ENCODE measurements at places on chromosomes 7 and 10.

- no peak for DNase-seq
These were observed 424.0 kb downstream of the PLXNA4 start for GRCh38 chr7:132152131-132152889.

DNA sequence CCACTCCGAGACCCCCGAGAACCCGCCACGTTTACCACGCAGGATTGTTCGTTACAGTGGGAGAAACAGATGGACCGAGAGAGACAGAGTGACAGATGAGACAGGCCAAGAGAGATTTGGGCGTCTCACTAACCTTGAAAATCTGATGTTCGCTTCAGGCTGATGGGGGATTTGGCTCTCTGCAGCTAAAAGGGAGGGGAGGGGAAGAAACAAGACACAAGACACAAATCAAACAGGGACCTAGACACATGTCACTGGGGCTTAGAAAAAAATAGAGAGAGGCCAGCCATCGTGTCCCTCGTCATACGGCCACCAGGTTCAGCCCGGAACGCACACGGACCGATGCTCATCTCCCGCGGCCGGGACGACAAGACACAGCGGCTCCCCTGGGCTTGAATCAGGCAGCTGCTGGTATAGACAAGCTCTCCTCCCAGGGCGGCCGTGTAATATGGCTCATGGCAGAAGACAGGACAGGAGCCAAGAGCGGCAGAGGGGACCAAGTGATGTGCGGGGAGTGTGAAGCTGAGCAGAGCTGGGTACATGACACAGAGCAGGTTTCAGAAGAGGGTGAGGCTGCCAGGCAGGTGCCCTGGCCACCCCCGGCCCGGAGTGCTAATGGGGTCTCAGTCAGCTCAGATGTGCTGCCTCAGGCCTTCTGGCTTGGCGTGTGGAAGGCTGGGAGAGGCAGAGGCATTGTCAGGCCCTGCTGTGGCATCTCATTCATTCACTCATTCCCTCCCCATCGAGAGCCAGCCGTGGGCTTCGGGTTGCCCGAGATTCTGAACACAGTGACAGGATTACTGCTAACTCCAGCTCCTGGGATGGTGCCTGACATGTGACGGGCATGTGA is 88.5 kb upstream of the GNA12 start:
- no peak for DNase-seq

DNA sequence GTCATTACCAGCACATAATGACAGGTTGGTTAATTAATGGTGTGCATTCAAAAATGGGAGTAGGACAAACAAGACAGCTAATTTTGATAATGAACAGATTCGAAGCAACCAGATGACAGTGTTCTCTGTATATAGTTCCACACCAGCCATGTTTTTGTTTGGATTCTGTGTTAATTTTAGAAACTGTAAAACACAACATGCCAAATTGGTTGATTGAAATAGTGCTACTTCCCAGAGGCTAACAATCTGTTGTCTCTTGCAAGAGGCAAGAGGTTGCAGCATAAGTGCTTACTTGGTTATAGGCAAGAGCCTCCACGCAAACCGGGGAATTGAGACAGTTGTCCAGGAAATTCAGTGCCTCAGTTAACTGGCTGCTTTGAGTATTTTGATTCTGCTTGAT is 170.2 kb upstream of the HABP2 start:
- no peak for DNase-seq

DNA sequence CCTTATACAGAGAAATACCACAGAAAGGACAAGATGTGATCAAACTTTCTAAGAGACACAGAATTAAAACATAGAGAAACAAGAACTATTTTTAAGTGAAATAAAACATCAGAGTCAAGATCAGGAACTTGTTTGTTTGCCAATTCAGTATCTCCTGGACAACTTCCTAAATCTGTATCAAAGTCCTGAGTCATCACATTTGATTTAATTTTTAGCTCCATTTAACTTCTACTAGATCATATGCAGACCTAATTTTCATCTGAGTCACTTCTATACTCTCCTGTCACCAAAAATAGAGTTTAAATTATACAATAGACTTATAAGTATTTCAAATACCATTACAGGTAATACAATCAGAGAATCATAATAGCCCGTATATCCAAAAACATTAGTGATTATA is 268.1 kb downstream of the PRKG1 start:
- no peak for DNase-seq

GRCh38 chr7:158138329-158138597 is 449.4 kb downstream of the PTPRN2 start:
- DNase-seq = no peak

GRCh38 chr10:21021843-21022594 is 124.9 kb upstream of the NEBL start:
- no peak for DNase-seq

DNA sequence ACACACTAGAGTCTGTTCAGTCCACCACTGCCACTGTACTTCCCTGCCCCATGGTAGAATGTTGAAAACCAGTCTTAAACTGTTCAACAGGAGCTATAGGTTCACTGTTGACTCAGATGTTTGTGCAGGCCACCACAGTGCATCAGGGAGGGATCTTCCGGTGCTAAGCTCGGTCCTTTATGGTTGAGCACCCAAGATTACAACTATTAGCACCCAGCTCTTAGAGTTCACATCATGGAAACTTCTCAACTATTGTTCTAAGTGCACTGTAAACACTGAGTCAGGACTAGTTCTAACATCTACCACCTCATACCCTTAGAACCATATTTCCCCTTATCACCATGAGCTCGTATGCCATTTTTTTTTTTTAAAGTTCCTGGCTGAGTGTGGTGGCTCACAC is 97.1 kb upstream of the MXI1 start:
- no peak for DNase-seq

- no peak for DNase-seq
These were observed 233.6 kb downstream of the EBF3 start for GRCh38 chr10:129730272-129730992.

- DNase-seq = no peak
These were observed 10.4 kb downstream of the CHST3 start for GRCh38 chr10:71974489-71975021.

DNA sequence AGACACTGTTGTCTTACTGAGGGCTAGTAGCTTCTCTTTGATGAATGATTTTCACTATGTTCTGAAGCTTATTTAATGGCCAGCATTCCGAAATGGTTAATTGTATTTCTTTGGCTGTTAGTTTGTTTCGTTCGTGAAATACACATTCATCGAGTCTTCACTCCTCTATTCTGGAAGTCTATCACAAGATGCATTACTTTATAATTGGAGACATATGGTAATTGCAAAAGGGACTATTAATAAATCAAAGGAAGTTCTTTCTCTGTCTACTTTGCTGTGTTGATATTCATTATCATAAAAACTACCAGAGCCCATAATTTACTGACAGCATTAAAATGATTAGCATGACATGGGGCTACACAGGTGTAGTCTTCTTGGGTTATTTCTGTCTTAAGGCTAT is 133.8 kb upstream of the IGFBP3 start:
- no peak for DNase-seq

GRCh38 chr10:18238870-18239485 is 98.8 kb downstream of the CACNB2 start:
- DNase-seq = no peak

DNA sequence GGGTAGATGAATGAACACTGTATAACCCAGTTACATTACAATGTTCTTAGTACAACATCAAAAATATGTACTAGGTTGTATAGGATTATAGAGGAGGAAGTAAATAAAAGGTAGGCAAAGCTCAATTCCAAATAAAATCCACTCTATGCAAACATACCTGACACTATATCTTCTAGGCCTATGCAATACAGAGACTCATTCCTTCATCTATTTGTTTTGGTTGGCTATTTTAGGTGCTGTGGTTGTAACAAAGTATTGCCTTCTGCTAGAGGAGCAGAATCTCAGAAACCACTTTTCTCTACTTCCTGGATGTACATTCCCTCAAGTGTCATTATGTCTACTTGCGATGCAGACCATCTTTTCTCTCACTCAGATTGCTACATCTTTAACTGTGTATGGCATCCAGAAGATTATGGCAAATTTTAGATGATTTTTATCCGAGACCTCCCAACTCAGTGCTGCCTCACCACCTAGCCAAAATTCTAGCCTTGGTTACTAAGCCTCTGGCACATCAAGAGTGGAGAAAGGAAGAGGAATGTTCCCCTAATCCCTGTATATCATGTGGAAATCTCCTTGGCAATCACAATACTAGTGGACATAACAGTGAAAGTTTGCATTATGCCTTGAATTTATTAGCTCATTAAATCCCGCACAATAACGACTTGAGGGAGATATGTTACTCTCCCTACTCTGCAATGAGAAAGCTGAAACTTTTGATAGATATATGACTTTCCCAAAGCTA is 5.5 kb upstream of the TFPI2 start:
- DNase-seq = no peak

GRCh38 chr10:43338117-43338516 is 33.3 kb upstream of the FXYD4 start:
- DNase-seq = no peak

- DNase-seq = no peak
These were observed 22.5 kb upstream of the TIAL1 start for GRCh38 chr10:119619215-119619614.

- DNase-seq = no peak
These were observed 9.0 kb upstream of the TAS2R3 start for GRCh38 chr7:141754939-141755338.

- DNase-seq = no peak
These were observed 17.6 kb downstream of the SUN3 start for GRCh38 chr7:48011323-48011722.

- no peak for DNase-seq
These were observed 145.0 kb downstream of the ADAM12 start for GRCh38 chr10:126243306-126243705.

GRCh38 chr10:91683975-91684374 is 51.1 kb upstream of the PPP1R3C start:
- no peak for DNase-seq

DNA sequence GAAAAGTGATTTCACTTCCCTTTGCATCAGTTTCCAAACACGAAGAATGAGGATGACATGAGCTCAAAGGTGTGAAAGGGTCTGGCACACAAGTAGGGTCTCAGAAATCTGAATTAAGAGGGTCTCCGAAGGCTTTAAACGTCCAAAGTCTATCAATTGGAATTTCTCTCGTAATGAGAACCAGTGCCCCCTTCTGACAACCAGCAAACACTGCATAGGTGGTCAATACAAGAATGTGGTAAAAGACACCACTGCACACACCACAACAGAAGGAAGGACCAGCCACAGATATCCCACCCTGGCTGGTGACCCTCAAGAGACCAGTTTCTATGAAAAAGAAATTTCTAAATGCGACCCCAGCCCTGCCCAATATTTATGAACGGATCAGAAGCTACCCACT is 78.1 kb downstream of the CALN1 start:
- no peak for DNase-seq

GRCh38 chr10:17655567-17656146 is 11.7 kb downstream of the STAM start:
- DNase-seq = no peak

DNA sequence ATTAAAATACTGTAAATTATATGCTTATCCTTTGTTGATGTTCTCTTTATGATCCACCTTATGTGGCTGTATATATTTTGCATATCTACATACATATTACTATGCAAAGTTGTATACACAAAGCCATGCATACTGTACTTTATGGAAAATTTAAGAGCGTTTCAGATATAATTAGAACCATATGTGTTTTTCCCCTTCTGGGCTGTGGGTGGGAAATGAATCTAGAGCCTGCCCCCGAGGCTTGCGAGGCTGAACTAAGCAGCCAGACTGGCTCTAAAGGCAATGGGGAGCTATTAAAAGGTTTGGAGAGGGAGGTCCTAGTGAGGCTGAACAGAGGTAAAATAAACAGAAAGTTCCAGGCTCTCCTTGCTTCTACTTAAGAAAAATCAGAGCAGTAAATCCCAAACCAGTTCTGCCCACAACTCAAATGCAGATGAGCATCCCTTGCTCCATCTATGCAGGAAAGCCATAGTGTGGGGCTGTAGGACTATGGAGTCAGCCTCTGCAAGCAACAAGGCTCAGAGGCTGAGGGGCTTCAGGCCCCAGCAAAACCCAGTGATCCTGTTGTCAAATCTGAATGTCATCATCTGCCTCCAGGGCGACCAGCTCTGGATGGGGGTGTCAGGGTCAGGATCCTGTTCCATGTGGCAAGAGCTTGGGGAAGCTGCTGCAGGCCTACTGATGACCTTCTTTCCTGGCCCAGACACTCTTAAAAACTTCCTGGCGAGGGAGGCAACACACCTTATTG is 14.1 kb upstream of the DDIT4 start:
- DNase-seq = no peak

DNA sequence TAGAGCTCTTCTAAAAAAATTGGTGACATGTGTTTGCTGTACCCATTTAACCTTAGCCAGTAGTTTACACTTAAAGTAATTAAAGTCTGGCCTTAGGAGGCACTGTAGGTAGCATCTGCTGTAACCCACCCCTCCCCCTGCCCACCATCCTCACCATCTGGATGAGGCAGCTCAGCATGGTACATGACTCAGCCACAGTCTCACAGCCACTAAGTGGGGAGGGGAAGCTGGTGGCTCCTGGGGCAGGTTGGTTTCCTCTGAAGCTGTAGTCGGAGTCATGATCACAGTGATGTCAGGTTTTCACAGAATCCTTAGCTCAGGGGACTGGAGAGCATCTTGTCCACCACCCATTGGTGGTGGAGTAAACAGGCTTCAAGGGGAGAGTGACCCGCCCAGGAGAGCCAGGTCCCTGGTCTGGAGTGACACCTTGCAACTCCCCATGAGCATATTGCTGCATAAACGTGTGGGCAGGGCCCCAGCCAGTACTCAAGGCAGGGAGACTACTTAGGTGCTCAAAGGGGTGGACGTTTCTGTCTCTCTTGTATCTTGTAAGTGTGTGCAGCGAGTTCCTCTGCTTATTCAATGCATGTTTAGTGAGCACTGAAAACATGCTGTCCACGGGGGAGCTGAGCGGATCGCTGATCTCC is 125.9 kb downstream of the GRK5 start:
- DNase-seq = no peak

- DNase-seq = no peak
These were observed 77.6 kb downstream of the C10orf90 start for GRCh38 chr10:126592901-126593300.

Measured in NCI-H2029 (cell line).